ENCODE measurements at places on chromosomes 16 and 17.

DNA sequence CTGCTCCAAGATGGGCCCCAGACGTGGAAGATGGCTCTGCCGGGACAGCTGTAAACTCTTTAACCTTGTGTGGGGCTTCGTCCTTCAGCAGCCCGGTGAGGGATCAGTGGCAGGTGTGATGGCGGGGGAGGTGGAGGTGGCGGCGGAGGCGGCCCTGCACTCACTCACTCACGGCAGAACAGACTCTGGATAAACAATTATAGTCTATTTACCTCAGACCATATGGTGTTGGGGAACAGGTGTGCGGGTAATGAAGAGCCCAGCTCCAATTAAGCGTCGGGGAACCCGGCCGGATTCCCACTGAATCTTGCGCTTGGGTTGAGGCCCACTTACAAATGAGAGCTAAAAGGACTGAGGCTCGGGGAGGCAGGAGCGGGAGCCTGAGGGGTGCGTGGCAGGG is 104.3 kb upstream of the SDK2 start:
- DNase-seq = no peak

GRCh38 chr16:81810361-81810760 is 31.3 kb downstream of the PLCG2 start:
- DNase-seq = no peak

GRCh38 chr17:19362277-19363113 is at the start of gene B9D1:
B9D1 (minus strand) TSS chr17:19362723; CDS start chr17:19362569, 154 bp downstream.
- no peak for DNase-seq

DNA sequence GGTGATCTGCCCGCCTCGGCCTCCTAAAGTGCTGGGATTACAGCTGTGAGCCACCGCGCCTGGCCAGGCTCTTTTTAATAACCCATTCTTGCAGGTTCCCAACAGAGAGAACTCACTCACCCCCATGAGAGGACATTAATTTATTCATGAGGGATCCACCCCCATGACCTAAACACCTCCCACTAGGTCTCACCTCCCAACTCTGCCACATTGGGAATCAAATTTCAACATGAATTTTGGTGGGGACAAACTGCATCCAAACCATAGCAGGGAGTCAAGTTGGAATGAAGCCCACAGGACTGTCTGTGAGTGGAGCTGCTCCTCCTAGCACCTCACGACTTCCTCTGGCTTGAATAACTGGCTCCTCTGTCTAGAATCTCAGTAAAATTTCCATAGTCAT is 85.5 kb downstream of the WWP2 start:
- no peak for DNase-seq

DNA sequence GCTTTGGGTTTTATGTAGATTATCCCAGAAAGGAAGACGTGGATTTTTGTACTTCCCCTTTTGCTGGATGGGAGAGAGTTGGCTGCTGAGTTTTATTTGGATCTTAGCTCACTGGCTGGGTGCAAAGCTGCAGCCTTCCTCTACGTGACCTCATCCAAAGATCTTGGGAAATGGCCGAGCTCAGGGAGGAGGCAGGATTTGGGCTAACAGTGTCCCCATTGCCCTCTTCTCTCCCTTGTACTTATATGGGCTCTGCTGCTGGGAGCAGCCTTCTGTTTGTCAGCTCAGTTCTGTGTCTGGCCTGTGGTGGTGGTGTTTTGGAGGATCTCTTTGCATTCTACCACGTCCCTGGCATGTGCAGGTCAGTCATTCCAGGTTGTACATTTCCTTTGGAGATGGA is 2.0 kb downstream of the AOC3 start:
- DNase-seq = no peak

- no peak for DNase-seq
Measured at GRCh38 chr16:78326731-78327130, 227.3 kb downstream of the WWOX start.

DNA sequence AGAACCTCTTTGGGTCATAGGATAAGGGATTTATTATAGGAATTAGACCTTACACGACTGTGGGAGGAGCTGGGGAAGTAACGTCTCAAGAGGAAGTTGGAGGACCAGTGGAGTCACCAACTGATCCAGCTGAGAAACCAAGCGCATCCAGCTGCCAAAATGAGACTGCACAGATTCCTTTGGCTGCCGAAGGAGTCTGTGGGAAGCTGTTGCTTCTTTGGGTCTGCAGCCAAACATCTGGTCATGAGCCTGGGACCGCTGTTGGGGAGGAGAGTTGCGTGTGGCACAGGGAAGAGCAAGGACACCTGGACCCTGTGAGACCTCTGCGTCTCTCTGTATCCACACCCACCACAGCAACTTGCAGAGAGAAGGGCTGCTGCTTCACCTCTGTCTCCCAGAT is 2.4 kb upstream of the NACA2 start:
- DNase-seq = no peak

DNA sequence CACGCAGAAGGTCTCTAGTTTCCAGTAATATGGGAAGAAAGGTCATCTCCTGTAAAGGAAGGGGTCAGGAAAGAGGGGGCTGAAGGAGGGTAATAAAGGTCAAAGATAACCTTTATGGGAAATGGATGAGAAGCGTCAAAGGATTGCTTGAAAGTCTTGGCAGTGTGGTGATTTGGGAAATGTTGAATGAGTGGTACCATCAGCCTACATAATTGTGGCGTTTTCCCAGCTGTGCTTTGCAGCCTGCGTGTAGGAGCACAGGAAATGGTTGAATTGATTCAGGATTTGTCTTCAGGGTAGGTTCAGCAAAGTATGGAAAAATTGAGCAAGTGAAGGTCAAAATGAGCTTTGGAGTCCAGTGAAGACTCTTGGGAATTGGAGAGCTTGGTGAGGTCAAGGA is 115.8 kb upstream of the NOL11 start:
- no peak for DNase-seq

- DNase-seq = no peak
Measured at GRCh38 chr17:28367641-28368305, 2.3 kb downstream of the VTN start.

DNA sequence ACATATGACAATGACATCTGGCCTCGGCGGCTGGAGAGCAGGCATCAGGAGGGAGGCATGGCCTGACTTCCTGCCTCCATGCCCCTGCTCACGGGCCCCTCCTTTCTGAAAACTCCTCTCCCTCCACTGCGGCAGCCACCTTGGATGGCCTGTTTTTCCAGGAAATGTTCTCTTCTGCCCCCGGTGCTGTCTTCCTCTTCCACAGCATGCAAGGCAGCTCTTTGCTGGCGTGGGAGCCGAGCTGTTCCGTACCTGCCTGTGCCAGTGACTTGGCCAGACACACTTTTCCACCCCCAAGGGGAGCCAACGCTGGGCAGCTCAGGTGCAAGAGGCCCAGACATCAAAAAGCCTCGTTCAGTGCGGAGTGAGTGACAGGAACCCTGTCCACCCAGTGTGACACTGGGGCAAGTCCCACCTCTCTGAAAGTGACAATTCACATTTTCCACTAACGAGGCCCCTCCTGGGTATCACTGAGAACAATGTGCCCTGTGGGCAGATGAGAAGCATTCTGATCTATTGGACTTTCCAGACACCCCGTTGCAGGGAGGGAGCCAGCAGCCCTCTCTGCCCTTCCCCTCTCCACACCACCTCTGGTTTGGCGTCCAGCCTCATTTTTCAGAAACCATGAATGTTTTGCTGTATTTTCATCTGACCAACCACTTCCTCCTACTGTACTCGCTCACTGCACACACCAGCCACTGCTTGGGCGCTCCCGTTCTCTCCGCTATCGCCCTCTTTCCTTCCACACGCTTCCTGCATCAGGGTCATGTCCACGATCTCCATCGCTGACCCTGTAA is 31.2 kb downstream of the NSMCE1 start:
- DNase-seq = peak; percentile 68

- no peak for DNase-seq
Measured at GRCh38 chr16:87926246-87927194, 9.8 kb downstream of the CA5A start.

GRCh38 chr17:35051183-35051578 is 12.3 kb downstream of the RFFL start:
- peak; percentile 69 for DNase-seq

- no peak for DNase-seq
Measured at GRCh38 chr16:79528338-79528737, 72.2 kb downstream of the MAF start.

DNA sequence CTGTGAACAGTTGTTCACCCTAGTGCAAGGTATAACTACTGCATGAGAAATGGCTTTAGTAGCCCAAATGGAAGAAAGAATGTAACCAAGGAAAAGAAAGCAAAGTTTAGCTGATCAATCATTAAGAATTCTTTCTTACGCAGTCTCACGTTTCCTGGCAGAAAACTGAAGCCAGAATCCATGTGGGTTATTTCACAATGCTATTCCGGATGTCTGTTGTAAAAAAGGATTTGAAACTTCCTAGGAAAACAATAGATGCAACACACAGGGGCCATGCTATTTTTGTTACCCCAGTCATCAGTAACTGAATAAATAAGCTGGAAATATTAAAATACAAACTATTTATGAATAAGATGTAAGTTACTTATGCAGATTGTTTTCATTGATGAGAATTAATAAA is 802.5 kb downstream of the CDH8 start:
- DNase-seq = no peak

DNA sequence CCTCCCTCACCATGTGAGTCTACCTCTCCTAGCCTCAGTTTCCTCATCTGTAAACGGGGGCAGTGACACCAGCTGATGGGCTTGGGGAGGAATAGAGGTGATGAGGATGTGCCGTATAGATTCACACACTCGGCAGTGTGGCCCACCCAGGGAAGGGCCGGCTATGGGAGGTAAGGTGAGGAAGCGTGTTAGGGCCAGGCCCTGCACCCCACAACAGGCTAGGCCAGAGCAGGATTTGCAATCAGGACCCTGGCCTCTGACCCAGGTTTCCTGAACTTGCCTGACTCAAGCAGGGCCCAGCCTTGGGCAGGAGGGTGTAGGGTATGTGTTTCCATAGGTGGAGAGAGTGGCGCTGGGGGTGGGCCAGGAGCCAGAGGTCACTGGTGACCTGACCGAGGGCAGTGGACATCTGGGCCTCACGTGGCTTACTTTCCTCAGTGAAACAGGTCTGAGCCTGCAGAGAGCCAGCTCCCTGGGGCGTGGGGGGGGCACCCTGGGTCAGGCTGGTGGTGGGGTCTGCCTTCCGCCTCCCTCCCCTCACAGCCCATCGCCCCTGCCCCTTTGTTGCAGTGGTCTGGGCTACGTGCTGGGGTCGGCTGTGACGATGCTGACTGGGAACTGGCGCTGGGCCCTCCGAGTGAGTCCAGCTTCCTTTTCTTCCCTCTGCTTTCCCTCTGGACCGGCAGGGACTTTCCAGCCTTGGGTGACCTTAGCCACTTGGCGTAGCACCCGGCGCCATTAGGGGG is 12.8 kb downstream of the SPNS3 start:
- DNase-seq = no peak

DNA sequence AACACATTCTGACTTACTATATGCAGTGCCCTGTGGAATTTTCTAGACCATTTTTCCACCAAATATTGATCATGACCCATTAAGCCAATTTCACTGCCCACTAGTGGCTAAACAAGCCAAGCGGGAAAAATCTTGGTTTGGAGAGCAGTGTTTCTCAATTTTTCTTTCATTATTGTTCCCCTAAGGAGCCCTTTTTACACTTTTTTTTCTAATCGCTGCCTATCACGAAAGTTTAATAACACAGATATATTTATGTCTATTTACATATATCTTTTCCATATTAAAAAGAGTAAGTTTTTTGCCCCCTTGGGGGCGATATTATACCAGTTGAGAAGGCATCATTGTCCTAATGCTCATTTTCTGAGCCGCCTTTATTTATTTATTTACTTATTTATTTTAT is 10.8 kb upstream of the TLCD3B start:
- DNase-seq = no peak

- DNase-seq = no peak
Measured at GRCh38 chr17:1643293-1643998, 2.1 kb downstream of the SCARF1 start.

DNA sequence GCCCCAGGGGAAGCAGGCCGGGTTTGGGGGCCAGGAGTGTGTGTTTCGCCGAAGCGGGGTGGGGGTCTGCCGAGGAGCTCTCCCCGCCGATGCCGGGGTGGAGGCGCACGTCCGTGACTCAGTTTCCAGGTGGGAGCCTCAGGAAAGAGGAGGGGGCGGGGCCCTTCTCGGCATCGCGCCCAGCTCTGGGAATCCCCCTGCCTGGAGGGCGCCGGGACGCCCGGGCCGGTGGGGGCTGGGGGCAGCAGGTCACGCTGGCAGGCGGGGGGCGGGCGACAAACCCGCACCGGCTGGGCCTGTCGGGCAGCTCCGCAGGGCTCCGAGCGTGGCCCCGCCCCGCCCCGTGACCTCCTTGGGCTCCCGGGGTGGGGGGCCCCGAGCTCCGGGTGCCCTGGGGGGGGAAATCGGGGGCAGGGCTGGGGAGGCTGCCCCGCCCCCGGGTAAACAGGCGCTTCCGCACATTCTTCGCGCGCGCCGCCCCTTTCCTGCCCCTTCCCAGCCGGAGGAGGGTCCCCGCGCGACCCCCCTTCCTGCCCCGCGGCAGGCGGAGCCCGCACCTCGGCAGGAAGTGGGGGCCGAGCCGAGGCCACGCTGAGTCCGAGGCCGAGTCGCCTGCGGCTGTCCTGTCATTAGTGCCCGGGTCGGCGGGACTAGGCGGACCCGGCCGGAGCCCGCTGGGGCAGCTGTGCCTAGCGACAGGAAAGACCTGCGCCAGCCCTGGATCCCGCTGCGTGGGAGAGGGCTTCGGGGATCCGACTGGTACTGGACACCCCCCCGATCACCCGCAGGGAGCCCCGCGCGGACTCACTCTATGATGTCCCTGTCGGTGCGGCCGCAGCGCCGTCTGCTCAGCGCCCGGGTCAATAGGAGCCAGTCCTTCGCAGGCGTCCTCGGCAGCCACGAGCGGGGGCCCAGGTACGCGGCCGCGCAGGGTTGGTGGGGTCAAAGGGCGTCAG is 9.3 kb downstream of the RIPOR1 start:
- DNase-seq = no peak

GRCh38 chr17:77131904-77132303 is 8.9 kb upstream of the SEC14L1 start:
- DNase-seq = no peak

DNA sequence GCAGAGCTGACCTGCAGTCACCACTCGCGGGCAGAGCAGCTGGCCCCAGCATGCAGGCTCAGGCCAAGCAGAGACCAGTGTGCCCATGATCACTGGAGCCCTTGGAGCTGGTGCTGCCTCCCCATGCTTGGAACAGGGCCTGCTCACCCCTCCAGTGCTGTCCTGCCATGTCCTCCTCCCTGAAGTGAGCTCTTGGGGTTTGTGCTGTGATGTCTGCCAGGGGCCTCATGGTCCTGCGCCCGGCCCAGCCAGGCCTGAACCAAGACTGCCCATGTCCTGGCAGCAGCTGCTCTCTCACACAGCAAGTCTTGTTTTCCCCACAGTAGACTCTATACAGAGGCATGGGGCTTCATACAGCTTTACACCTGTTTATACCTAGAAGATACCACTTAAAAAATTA is 24.6 kb downstream of the TMEM11 start:
- DNase-seq = no peak

GRCh38 chr16:50136399-50136798 is 16.7 kb upstream of the TENT4B start:
- no peak for DNase-seq
